Epithelial cell of alveolus of lung (primary cell): ENCODE measurements at places on chromosomes 5 and 9. TPM values are rescaled to one million over a fixed set of nuclear protein-coding genes. Genes with fewer than 3 reads are reported as not detected.

WDR31 gene
- total RNA-seq = 0.91 and 1.4 TPM in 2 replicates

SGCD gene
- total RNA-seq = 3.8 and 7.0 TPM in 2 replicates

UBE2QL1 gene
- total RNA-seq = not detected in 2 replicates

SPINK7 gene
- total RNA-seq = not detected in 2 replicates

FRMPD1 gene
- total RNA-seq = not detected in 2 replicates

SPINK13 gene
- total RNA-seq = not detected in 2 replicates

TRPM3 gene
- 0.13 and 0.32 TPM in 2 replicates for total RNA-seq

C5orf63 gene
- total RNA-seq = 2.0 and 3.9 TPM in 2 replicates

GPR107 gene
- 23.0 and 23.6 TPM in 2 replicates for total RNA-seq

INSL6 gene
- not detected in 2 replicates for total RNA-seq

ABO gene
- total RNA-seq = not detected in 2 replicates

ADAMTS12 gene
- total RNA-seq = 20.6 and 82.2 TPM in 2 replicates

ST8SIA4 gene
- total RNA-seq = 3.1 and 4.1 TPM in 2 replicates

ACER2 gene
- 0.56 and 1.3 TPM in 2 replicates for total RNA-seq
